ENCODE measurements at places on chromosomes 11 and 22. TPM values are rescaled to one million over a fixed set of nuclear protein-coding genes. Genes with fewer than 3 reads are reported as not detected.

Gene UPK2
- polyA plus RNA-seq = not detected

DNA sequence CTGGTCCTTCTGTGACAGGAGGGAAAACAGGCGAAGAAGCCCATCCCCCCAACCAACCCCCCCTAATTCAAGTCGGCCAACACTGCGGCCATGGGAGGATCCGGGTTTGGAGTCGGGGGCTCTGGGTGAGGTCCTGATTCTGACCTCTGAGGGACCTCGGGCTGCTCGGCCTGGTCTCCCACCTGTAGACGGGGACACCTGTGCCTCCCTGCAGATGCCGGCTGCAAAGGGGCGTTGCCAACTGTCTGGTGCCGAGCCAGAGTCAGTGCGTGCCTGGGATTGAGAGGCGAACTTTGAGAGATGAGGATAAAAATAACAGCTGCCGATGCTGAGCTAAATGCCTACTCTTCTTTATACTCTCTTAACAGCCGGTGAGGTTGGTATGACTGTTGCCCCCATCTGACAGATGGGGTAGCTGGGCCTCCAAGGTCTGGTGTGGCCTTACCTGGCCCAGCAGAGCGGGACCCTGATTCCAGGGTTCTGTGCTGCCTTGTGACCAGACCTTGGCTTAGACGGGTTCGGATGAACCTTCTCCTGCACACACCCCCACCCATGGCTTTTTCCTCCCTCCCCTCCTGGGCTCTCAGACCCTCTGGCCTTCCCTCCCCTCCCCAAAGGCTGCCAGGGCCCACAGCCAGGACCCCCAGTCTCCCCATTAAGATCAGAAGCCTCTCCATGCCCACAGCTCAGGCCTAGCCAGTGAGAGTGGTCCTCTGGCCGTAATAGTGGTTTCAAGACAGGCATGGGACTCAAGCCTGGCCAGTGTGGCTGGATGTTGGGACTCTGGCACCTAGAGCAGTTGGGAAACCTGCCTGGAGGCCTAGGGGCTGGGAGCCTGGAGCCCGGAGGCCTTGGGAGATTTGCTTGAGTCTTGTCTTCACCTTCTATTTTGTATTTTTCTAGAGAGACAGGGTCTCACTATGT is 41.7 kb downstream of the KCNJ4 start:
- no peak overlapping the region for H3K27ac ChIP-seq
- no peaks in the 10 kb centered on the region for H3K4me1 ChIP-seq

DNA sequence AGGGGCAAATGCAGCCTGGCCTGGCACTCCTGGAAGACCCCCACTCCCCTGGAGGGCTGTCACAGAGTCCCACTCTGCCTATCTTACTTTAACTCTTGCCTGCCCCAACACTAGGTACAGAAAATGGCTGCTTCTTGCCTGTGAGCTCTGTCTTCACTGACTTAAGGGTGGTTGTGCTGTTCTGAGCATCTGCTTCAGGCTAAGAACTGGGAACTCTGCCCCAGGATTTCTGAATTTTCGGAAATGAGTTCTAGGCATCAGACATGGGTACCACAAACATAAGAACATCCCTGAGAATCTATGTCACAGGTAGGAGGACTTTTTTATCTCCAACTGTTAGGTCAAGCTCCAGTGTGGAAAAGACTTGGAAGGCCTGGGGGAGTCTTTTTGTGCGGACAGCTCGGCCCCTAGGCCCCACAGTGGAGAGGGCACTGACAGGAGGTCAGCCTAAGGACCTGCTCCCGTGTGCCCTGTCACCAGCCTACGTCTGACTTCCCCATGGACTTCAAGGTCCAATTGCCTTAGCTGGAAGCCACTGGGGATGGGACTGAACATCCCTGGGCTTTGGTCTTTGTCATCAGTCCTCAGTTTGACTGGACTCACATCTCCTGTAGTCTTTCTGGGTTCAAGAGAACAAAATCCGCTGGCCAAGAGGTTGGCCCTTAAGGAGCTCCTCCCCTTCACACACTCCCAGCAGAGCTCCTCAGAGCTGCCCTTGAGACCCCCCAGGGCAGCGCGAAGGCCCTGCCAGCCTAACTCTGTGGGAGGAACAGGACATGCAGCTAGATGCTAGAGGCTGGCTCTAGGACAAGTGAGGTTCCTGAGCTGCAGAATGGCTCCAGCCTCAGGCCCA is 31.9 kb downstream of the PPP2R1B start:
- H3K36me3 ChIP-seq = no peaks in the 10 kb centered on the region
- no peak overlapping the region for H3K4me3 ChIP-seq
- peak overlapping the region; percentile 83 for H3K27ac ChIP-seq
- no peak for DNase-seq
- H3K4me1 ChIP-seq = peaks cover 13% of the 10 kb centered on the region
- no peaks in the 10 kb centered on the region for H3K27me3 ChIP-seq

DNA sequence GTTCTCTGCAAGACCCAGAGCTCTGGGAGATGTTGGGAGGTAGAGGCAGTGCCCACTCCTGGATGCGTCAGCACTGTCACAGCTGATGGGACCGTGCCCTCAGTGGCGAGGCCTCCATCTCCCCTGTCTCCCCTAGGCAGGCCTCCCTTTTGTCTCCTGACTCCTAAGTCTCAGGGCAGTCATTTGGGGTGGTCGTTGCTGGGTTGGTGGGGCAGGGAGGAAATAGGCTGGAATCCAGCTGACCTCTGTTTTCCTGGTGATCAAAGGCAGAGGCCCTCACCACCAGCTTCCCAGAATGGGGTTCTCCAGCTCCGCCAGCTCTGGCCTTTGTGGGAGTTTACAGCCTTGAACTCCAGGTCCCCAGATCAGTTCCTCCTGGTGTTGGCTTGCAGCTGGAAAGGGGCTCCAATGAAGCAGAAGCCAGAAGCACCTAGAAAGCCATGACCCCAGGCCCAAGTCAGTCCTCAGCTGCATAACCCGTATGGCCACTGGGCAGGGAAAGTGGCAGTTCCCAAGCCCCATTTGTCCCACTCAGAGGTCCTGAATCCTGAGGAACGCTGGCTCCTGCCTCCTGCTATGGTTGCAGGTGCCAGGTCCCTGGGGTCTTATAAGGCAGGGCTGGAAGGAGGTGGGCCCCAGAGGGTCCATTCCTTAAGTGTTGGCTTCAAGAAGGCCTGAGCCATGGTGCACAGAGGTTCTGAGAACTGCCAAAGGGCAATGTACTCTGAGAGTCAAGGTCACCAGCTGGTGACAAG is 7.3 kb upstream of the FXYD2 start:
- no peaks in the 10 kb centered on the region for H3K36me3 ChIP-seq
- no peak overlapping the region for H3K27ac ChIP-seq
- DNase-seq = no peak
- peaks cover 48% of the 10 kb centered on the region for H3K4me1 ChIP-seq
- no peaks in the 10 kb centered on the region for H3K27me3 ChIP-seq

DNA sequence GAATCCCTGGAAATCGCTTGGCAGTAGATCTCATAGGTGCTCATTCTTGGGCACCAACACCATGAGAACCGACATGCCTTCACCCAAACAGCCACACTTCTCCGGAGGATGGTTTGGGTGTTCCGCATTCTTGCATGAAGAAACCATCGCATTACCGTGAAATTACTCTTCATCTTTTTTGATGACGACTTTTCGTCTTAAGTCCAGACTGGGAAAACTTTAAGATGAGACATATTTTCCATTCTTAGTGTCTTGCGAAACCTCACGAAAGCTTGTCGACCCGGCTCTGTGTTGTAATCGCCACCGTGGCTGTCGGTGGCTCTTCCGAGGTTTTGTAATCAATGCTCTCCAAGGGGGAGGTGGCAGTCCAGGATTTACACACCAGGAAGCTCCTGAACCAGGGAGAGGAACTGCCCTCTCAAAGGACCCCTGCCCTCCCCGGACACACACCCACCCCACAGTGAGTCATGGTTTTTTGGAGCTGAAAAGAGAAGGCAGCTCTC is 1.7 kb downstream of the TOM1 start:
- no peak for DNase-seq
- peaks cover 59% of the 10 kb centered on the region for H3K4me1 ChIP-seq
- H3K27ac ChIP-seq = peak overlapping the region; percentile 97

Gene CASP5
- not detected for polyA plus RNA-seq

DNA sequence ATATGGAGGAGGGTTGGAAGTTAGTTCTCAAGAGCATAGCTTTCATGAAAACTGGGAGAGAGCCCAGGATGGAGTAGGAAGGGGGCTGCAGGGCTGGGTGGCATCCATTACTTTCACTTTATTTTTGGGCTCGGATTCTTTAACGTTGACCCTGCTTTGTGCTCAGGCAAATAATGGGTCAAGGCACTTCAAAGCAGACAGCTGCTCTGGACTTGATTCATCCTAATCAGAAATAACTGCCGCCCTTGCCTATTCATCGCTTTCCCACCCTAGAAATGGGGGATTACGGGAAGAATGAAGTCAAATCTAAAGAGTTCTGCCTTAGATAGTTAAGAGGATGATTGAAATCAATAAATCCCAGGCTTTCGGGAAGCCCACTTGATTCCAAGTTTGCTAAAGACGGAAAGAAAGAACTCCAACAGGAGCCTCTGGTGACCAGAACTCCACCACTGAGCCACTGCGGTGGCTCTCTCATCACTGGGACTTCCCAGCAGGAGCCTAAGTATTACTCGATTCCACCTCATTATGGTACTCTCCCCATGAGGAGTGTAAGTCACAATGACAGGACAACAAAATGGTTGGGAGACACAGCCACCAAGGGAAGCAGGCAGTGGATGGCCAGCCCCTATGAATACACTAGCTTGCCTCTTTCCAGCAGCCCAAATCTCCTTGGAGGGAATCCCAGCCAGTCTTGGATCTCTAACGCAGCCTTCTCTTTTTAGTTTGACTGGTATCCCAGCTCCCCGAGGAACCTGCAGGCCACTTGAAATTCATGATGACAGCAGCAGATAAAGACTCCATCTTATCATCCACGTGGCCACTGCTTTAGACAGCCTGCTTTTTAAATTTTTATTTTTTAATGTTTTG is 815.5 kb downstream of the NTM start:
- H3K4me1 ChIP-seq = no peaks in the 10 kb centered on the region
- DNase-seq = no peak
- no peaks in the 10 kb centered on the region for H3K36me3 ChIP-seq
- H3K27ac ChIP-seq = no peak overlapping the region
- H3K4me3 ChIP-seq = no peak overlapping the region

DNA sequence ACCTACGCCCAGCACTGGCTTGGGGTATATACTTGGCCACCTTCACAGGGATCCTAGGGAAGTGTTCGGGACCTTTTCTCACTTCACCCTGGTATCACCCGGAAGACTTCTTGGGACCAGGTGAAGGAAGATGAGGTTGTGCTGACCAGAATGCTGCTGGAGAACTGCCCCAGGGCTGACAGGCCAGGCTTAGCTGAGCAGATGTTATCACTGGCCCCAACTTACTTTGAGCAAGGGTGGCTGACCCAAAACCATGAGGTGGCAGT is 4.5 kb downstream of the FTH1 start:
- DNase-seq = no peak
- H3K27ac ChIP-seq = peak overlapping the region; percentile 92
- H3K4me1 ChIP-seq = peaks cover 42% of the 10 kb centered on the region
- no peak overlapping the region for H3K4me3 ChIP-seq
- peaks cover 19% of the 10 kb centered on the region for H3K36me3 ChIP-seq
- no peaks in the 10 kb centered on the region for H3K27me3 ChIP-seq

- H3K27ac ChIP-seq = no peak overlapping the region
- peaks cover 11% of the 10 kb centered on the region for H3K36me3 ChIP-seq
- no peak overlapping the region for H3K4me3 ChIP-seq
- H3K4me1 ChIP-seq = no peaks in the 10 kb centered on the region
- H3K27me3 ChIP-seq = peaks cover 9% of the 10 kb centered on the region
These were observed 452.9 kb downstream of the MN1 start for GRCh38 chr22:27348634-27349033.

- no peaks in the 10 kb centered on the region for H3K4me1 ChIP-seq
- H3K36me3 ChIP-seq = no peaks in the 10 kb centered on the region
- no peak overlapping the region for H3K27ac ChIP-seq
- H3K27me3 ChIP-seq = no peaks in the 10 kb centered on the region
- no peak for DNase-seq
These were observed 118.2 kb upstream of the SLC5A12 start for GRCh38 chr11:26839911-26840698.

GRCh38 chr11:34519595-34520235 is 6.1 kb upstream of the ELF5 start:
- H3K4me1 ChIP-seq = no peaks in the 10 kb centered on the region
- DNase-seq = no peak
- H3K27ac ChIP-seq = no peak overlapping the region
- H3K27me3 ChIP-seq = no peaks in the 10 kb centered on the region
- no peak overlapping the region for H3K4me3 ChIP-seq
- no peaks in the 10 kb centered on the region for H3K36me3 ChIP-seq

GRCh38 chr11:34260072-34260575 is 97.7 kb downstream of the ABTB2 start:
- no peak overlapping the region for H3K4me3 ChIP-seq
- no peak for DNase-seq
- H3K4me1 ChIP-seq = no peaks in the 10 kb centered on the region
- H3K27ac ChIP-seq = no peak overlapping the region

DNA sequence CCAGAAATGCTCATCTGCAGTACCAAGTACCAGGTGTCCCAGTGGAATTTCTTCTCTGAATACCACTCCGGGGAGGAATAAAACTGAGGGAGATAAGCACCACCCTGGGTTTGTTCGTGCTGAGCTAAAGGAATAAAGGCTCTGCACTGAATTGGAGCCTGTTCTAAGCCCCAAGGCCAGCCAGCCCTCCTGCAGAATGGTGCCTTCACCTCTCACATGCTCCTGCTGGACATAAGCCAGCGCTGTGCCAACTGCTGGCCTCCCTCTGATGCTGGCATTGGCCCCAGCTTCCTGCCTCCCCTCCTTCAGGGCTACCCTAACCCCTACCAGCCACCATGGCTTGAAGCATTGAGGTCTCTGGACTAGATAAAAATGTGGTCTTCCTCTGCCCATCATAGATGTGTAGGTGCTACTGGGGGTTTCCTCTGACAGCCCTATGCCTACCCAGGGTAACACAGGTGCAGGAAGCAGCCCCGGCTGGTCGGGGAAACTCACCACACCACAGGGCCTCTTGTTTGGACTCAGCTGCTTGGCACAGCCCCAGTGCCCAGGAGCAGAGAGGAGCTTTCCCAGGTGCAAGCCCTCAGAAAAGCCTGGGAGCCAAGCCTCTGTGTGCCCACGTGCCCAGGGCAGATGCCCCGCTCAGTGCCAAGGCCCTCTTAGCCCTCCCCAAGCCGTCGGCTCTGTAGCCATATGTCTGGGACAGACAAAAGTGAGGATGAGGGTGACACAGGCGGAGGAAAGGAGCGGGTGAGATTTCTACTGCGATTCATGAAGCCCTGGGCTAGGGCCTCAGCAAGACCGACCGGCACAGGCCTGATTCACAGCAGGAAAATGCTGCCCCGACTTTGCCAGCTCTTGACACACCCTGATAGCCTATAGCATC is 34.1 kb upstream of the JAM3 start:
- peak overlapping the region; percentile 97 for H3K27ac ChIP-seq
- H3K27me3 ChIP-seq = no peaks in the 10 kb centered on the region
- H3K4me1 ChIP-seq = peaks cover 45% of the 10 kb centered on the region
- no peaks in the 10 kb centered on the region for H3K36me3 ChIP-seq
- peak overlapping the region; percentile 88 for H3K4me3 ChIP-seq
- no peak for DNase-seq

DNA sequence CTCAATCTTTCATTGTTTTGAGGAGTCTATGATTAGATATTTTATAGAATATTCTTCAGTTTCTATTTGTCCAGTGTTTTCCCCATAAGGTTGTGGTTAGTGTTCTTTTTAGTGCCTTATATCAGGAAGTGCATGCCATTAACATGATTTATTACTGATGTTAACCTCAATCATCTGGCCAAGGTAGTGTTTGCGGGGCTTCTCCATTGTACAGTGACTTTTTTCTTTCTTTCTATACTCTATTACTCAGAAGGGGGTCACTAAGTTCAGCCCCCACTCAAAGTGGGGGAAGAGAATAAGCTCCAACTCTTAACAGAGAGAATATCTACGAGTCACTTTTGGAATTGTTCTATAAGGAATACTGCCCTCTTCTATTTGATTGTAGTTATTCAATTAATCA is 415.8 kb downstream of the DYNC2H1 start:
- H3K27ac ChIP-seq = no peak overlapping the region
- no peak overlapping the region for H3K4me3 ChIP-seq
- H3K4me1 ChIP-seq = no peaks in the 10 kb centered on the region
- H3K27me3 ChIP-seq = no peaks in the 10 kb centered on the region
- H3K36me3 ChIP-seq = no peaks in the 10 kb centered on the region

All from naive thymus-derived CD8-positive, alpha-beta T cell (primary cell).